ENCODE measurements at places on chromosomes 7 and 10. TPM values are rescaled to one million over a fixed set of nuclear protein-coding genes. Genes with fewer than 3 reads are reported as not detected.
A peak's percentile ranks its signal among the peaks of the same experiment; 100 is the strongest.

DNA sequence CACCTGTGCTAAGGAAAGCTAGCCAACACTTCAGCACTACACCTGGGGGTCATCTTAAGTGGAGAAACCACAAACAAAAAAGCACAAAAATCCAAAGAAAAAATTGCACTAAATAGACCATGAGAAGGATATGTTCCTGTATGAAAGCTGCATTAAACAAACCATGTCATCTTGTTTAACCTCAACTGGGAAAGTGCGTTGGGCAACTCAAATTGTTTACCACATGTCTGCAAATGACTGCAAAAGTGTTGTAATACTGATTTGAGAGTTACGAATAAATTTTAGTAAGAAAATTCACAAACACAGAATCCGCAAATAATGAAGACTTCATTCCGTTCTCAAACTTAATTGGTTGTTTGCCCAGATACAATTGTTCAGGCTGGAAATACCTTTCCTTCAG, 111.9 kb upstream of the EGFR start:
- DNase-seq: no peak

DNA sequence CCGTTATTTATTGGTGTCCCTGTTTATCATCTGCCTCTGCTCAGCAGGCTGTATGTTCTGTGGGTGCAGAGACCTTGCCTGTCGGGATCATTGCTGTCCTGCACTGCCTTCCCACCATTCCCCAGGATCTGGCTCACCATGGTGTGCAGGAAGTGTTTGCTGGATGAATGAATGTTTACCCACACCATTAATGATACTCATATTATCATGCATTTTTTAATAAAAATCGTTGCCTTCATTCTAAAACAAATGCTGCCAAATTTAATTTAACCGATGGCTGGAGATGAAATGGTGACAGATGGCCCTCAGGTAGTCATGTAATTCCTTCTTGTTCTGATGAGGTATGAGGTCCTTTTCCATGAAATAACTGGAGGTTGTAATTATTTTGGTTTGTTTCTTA, 22.5 kb downstream of the PLPP4 start:
- no peak for DNase-seq

DNA sequence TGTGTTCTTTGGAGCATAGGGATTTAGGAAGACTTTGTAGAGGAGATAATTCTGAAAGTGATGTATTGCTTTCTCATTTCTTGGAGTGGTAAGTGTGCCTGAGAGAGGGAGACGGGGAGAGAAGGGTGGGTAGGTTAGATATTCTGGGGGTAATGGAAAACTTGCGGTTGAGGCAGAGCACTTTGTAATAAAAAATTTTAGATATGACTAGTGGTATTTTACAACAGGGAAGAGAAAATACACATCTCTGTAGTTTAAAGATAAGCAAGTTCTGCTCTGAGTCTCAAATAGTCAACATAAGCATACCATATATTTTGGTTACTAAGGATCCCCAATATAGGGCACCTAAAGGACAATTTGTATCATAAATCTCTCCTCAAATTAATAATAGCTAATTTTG, 6.6 kb downstream of the VPS50 start:
- no peak for DNase-seq

DNA sequence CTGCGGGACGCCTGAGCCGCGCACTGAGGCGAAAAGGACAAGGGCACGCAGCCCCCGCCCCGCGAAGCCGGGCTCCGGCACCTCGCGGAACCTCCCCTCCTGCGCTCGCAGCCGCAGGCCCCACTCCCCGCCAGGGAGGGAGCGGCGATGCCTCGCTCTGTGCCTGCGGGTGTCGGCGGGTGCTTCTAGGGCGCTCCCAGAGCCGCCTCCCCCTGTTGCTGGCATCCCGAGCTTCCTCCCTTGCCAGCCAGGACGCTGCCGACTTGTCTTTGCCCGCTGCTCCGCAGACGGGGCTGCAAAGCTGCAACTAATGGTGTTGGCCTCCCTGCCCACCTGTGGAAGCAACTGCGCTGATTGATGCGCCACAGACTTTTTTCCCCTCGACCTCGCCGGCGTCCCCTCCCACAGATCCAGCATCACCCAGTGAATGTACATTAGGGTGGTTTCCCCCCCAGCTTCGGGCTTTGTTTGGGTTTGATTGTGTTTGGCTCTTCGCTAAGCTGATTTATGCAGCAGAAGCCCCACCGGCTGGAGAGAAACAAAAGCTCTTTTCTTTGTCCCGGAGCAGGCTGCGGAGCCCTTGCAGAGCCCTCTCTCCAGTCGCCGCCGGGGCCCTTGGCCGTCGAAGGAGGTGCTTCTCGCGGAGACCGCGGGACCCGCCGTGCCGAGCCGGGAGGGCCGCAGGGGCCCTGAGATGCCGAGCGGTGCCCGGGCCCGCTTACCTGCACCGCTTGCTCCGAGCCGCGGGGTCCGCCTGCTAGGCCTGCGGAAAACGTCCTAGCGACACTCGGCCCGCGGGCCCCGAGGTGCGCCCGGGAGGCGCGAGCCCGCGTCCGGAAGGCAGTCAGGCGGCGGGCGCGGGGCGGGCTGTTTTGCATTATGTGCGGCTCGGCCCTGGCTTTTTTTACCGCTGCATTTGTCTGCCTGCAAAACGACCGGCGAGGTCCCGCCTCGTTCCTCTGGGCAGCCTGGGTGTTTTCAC, 519 bp downstream of the ITGB8 start:
- DNase-seq: no peak

DNA sequence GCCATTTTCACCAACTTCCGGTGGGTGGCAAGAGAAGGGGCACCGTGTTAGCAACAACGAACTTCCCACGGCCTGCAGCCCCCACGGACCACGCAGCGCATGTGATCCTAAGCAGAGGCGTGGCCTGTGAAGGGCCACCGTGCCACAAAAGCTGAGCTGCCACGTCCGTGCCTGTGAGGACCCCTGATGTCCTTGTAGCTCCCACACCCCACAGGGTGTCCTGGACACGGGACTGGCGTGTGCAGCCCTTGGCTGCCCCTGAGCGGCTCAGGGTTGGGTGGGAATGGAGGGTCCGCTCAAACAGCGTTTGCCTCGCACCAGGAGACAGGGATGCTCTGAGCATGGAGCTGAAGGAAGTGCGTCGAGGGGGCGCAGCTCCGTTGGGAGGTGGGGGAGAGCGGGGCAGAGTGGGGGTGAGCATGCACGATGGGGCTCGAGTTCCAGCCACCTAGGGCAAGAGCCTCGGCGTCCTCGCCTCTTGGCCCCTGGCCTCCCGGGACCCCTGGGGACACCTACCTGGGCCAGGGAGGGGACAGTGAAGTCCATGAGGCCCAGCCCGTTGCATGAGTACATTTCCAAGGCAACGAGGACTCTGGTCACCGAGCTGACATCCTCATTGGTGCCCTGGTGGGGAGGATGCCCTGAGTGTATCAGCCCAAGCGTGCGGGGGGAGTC, 33.6 kb downstream of the CFAP46 start:
- peak; percentile 79 for DNase-seq

DNA sequence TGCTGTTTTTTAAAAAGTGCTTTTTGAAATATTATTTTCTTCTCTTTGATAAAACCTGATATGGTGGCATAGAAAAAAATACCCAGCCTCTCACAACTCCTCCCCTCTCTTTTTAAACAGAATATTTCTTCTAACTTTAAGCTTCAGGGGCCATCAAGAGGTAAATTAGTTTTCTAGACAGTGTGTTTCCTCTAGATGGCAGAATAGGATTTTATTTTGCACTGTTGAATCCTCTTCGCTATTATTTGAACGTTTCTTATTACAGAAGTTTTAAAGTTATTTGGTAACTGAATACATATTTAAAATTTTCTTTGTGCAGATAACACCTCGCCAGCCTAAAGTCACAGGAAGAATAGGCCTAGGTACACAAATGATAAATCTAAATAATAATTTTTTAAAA, 30.3 kb downstream of the ARL5B start:
- no peak for DNase-seq

DNA sequence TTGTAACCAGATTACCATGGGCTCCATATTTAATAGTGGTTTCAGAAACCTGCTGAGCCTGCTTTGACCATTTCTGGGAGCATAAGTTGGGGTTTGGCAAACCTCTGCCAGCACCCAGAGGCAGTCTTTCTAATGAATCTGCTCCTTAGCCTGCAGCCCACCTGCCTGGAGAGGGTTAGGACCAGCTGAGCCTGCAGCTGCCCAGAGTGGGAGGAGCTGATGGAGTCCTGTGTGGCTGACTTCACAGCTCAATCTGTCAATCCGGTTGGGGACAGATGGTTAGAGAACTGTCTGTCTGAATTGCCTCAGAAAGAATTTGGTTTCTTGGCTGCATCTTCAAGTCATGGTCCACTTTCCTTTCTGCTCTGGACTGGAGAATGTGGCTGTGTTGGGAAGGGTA, 444.6 kb downstream of the NRG3 start:
- DNase-seq: no peak

- no peak for DNase-seq
These were observed 56.1 kb downstream of the ABI1 start for GRCh38 chr10:26804418-26805393.

DNA sequence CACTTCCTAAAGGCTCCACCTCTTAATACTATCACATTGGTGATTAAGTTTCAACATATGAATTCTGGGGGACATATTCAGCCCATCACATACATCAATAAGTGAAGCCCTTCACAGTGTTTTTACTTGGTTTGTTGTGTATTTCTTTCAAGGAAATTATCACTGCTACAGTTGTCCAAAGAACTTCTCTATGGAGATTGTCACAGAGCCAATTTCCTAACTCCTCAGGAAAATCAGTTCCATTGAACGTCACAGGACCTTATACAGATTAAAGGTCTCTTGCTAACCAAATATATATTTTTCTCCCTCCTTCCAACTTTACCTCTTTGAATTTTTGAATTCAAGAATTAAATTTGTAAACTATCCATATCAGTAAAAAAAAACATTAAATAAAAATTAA, 114.3 kb downstream of the LRRN3 start:
- DNase-seq: no peak

GRCh38 chr10:30528429-30528786, 94.4 kb downstream of the MAP3K8 start:
- no peak for DNase-seq

- no peak for DNase-seq
These were observed 9.6 kb downstream of the TRIM56 start for GRCh38 chr7:101094791-101095375.

DNA sequence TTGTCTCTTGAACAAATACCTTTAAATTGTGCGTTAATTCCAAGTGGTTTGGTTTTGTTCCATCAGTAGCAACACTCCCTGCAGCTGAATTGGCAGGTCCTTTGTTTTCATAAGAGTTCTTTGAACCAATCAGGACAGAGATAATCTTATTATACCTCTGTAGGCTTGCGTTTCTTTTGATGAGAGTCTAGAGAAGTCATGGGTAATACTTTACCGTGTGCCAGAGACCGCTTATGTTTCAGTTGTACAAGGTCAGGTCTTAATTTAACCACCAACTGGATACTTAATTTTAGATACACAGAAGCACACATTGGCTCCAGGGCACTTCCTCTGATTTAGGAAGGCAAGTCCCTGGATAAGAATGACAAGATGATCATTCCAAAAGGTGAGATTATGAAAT, at the start of gene ASB15:
ASB15 (plus strand) TSS at position 292 of the 400 bp plus-strand sequence. CDS start 12,682 bp downstream, outside the sequence.
- DNase-seq: no peak

DNA sequence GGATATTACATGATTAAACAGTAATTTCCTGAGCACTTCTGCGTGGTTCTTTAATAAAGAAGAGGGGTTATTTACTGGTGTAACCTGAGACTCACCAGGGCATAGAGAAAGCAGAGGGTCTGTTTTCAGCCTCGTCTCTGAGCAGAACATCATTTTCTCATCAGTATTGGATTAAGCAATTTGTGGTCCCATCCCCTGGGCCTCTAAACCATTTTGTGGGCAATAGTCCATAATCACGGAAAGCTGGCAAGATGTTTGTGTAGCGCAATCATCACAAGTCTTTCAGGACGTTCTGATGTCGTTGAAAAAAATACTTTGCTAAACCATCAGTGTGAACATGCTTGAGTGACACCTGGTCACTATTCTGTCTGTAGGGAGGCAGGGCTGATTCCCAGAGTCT, 37.1 kb upstream of the SEC61G start:
- DNase-seq: no peak

SNCG gene
- total RNA-seq: 1.5 TPM

GRCh38 chr10:86690657-86691084, 22.4 kb downstream of the LDB3 start:
- DNase-seq: no peak

- DNase-seq: no peak
These were observed 41.5 kb upstream of the PPP3CB start for GRCh38 chr10:73537288-73537687.
